ENCODE measurements at places on chromosomes 4 and X. TPM values are rescaled to one million over a fixed set of nuclear protein-coding genes. Genes with fewer than 3 reads are reported as not detected.

COL4A5 gene
- total RNA-seq: 2.9 TPM

SPANXB1 gene
- not detected for total RNA-seq

TEX11 gene
- total RNA-seq: not detected

ETDB gene
- not detected for total RNA-seq

AMBN gene
- not detected for total RNA-seq

STARD8 gene
- total RNA-seq: 10.6 TPM

ING2 gene
- 5.0 TPM for total RNA-seq

SLC7A11 gene
- 0.13 TPM for total RNA-seq

POU4F2 gene
- not detected for total RNA-seq

DOK7 gene
- 0.83 TPM for total RNA-seq

HSD17B11 gene
- 135 TPM for total RNA-seq

PDLIM3 gene
- total RNA-seq: 1.7 TPM

RFC1 gene
- 16.1 TPM for total RNA-seq

NKX3-2 gene
- not detected for total RNA-seq

PPBP gene
- 1.4 TPM for total RNA-seq

SPATA18 gene
- 2.5 TPM for total RNA-seq

Data from left lobe of liver (tissue), 2 donors.